ENCODE measurements at places on chromosomes 5 and 9.

- DNase-seq, result no peak
These were observed 16.1 kb downstream of the AHRR start for GRCh38 chr5:337563-338130.

DNA sequence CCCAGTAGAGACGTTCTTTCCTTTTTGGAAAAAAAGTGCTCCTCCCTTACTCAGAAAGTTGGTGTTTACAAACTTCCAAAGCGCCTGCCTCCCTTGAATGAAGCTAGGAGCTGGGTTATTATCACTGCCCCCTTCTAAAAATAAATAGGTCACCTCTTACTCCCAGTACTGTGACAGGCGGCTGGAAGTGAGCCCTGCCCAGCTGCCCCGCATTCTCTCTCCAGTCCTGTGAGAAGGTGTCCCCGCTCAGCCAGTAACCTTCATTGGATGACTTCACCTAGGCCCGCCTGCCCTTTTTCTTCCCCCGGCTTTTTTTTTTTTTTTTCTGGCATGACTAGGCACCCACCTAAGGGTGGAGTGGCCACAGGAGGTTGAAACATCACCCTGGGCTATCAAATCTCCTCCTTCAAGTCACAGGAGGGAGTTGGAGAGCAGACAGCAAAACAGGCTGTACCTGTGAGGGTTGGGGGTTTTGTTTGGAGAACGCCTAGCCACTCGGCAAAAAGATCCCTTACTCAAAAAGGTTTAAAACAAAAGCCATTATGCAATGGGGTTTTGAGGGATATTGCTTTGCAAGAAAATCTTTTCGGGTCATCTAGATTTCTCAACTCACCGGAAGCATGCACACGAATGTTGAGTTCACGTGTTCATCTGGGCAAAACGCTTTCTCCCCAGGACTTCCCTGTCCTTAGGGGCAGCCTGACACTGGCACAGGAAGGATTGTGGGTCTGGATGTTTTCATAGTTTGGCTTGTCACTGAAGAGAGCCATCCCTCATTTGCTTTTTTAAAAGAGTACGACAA is 43.3 kb upstream of the ZNF622 start:
- DNase-seq, result peak; percentile 45

GRCh38 chr5:32445287-32445758 is 783 bp upstream of the ZFR start:
- DNase-seq, result no peak

GRCh38 chr9:20980832-20981455 is 50.5 kb downstream of the HACD4 start:
- no peak for DNase-seq

DNA sequence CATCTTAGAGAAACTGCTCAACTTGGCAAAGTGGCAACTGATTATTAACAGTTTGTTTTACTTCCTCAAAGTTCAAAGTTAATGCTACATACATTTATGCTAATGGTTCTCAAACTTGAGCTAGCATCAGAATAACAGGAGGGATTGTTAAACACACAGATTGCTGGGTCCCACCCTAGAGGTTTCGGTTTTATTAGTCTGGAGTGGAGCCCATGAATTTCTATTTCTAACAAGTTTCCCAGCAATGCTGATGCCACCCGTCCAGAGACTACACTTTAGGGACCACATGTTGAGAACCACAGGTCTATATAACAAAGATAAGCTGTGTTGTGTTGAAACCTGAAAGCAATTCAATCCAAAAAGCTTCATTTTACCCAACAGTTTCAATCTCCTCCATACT is 95.3 kb downstream of the FBXW11 start:
- no peak for DNase-seq

- peak; percentile 41 for DNase-seq
These were observed 58.1 kb downstream of the RFX3 start for GRCh38 chr9:3467593-3468219.

- DNase-seq, result no peak
These were observed 379.8 kb downstream of the EFNA5 start for GRCh38 chr5:107290780-107291398.

DNA sequence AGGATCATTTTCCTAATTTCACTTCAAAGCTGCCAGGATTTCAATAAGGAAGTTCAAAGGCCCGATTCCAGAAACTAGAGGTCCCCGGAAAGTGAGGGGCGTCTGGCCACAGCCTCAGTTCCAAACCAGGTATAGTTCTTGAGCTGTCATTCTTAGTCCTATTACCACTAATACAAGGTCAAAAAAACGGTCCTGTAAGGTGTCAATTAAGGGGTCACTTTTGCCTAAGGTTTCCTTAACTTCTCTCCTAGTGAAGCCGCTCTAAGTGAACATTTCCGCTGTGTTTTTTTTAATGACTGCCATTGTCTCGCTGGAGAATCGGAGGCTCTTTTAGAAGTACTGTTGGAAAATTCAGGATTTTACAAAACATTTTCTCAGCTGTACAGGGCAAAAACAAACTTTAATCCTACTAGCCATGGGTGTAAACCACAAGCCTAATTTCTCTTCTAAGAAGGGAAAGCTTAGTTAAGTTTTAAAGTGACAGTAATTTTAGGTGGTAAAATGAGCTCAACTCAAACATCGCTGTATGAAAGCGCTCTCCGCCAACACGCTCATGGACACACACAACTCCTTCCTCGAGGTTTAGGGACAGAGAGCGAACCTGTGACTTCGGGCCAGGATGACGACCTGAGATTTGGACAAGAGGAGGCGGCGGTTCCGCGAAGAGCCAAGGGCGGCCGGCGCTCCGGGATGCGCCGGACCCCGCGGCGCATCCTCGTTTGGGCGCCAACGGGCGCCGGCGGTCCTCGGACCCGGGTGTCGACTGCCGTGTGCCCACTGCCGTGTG is 76.7 kb upstream of the IFNE start:
- no peak for DNase-seq

- no peak for DNase-seq
These were observed 726.1 kb downstream of the CDH18 start for GRCh38 chr5:19261879-19262278.

DNA sequence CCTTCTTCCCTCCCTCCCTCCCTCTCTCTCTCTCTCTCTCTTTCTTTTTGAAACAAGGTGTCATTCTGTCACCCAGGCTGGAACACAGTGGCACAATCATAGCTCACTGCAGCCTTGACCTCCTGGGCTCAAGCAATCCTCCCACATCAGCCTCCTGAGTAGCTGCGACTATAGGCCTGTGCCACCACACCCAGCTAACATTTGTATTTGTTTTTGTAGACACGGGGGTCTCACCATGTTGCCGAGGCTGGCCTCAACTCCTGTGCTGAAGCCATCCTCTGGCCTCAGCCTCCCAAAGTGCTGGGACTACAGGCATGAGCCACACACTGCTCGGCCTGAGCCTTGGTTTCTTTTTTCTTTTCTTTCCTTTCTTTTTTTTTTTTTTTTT is 45.8 kb downstream of the PLPP7 start:
- DNase-seq, result no peak

DNA sequence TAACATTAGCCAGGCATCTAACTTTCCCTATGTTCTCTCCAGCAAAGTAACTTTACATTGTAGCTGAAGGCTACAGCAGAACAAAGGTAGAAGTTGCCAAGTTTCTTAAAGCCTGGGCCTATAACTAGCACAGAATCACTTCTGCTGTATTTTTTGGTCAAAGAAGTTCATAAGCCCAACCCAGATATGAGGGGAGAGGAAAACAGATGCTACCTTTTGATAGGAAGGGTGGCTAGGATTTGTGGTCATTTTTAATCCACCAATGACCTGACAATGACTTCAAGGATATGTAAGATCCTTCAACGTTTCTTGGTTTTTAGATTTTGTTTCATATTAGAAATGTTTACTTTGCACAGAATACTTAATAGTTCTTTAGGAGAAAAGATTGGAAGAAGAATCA is 64.2 kb upstream of the RANBP3L start:
- no peak for DNase-seq

DNA sequence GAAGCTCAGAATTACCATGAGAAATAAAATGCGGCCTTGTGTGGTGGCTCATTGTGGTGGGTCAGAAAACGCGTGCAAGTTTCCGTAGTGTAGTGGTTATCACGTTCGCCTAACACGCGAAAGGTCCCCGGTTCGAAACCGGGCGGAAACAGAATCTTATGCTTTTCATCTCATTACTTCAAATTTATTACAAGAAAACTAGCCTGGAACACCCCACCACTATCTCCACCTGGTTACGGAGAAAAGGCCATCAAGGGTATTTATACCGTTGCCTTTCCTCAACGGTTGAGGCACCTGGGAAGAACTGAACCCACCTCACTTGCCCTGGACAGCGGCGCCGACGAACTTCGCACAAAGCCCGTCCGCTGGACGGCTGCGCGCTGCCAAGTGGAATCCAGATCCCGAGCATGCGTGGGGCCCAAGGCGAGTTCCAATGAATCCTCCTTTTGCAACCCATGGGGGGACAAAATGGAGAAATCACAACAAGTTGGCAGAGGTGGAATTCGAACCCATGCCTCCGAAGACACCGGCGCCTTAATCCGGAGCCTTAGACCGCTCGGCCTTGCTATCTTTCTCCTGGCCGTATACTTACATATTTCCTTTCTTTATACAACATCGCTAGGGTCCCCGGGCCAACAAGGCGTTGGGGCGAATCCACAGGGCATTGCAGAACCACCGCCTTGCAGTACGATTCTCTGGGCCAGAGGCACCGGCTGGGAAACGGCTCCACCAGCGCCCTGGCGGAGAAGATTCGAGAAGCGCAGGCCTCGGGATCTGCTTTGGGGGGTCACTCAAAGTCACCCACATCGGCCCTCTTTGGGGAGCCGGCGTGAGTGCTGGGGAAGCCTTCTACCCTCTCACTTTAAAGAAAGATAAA is 16.9 kb downstream of the OR2V2 start:
- no peak for DNase-seq

DNA sequence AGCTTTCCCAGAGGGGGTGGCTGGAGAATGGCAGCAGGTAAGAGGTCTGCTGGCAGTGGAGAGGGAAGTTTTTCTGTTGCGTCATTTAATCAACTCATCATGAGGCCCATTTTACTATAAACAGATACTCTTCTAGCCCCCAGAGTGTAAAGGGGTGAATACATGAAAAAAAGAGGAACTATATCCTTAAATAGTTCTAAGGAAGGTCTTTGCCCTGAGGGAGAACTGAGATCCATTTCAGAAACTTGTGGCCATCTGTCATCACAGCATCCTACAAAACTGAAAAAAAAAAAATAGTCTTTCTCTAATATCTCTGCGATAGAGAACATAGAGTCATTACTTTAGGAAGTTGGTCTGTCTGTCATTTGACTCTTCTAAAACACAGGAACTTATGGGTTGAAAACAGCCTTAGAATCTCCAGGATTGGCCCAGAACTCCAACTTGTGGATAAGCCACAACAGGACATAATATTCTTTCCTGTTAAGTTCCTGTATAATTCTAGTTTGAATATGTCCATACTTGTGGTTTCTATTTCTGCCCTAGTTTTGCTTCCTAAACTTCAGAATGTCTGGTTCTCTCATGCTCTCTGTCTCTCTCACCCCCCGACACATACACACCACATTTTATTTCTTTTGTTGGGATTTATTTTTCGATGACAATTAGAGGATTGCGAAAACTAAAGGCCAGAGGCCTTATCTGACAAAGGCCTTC is 238.5 kb upstream of the PIK3R1 start:
- no peak for DNase-seq

GRCh38 chr9:127751269-127752054 is 16.4 kb upstream of the TOR2A start:
- no peak for DNase-seq

GRCh38 chr9:127680226-127680625 is 26.6 kb upstream of the CFAP157 start:
- no peak for DNase-seq

DNA sequence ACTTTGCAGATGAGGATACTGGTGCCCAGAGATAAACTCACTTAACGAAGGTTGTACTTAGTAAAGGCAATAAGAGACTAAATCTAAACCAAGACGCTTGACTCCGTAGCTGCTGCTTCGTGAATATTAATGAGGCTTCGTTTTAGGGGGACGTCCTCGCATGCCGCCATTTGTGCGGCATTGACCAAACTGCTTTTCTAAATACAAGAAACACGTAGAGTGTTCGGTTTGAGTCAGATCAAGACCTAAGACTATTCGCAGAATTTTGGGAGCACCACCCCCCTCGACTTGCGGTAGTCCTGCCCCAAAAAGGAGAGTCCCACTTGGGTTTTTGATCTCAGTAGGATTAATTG is 1.1 kb downstream of the NPM1 start:
- DNase-seq, result no peak

All from NCI-H1417 treated with DMSO at 0.1 percent for 48 hours (cell line).